ENCODE measurements at places on chromosomes 7 and 10. TPM values are rescaled to one million over a fixed set of nuclear protein-coding genes. Genes with fewer than 3 reads are reported as not detected.

DNA sequence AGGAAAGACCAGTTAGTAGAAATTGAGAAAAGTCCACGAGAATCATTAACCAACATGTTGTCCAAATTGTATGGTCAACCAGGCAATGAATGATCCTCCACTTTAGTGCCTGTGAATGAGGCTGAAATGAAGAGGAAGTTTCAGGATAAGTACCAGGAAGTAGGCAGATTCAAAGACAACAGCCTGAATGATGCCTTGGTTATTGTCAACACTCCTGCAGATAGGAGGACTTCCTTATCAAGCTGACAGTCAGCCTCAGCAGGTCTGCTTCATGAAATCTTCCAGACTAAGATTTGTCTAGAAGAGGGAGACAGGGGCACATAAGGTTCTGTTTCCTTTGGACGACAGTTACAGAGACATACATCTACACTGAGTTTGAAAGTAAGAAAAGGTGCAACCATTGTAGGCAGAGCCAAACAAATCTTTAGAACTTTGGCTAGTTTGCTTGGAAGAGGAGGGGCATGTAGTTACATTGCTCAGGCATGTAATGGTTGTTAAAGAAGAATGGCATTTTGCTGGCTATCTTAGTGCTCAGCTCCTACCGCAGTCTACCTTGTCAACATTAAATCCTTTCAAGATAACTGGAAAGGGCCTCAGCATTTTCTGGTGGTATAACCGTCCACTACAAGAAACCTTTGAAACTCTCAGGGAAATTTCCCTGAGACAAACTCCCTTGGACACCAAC, 81.4 kb downstream of the ABI1 start:
- no peaks in the 10 kb centered on the region for H3K36me3 ChIP-seq
- no peak overlapping the region for H3K27ac ChIP-seq
- H3K4me3 ChIP-seq = no peak overlapping the region
- no peaks in the 10 kb centered on the region for H3K27me3 ChIP-seq
- DNase-seq = no peak
- H3K4me1 ChIP-seq = peaks cover 51% of the 10 kb centered on the region

DNA sequence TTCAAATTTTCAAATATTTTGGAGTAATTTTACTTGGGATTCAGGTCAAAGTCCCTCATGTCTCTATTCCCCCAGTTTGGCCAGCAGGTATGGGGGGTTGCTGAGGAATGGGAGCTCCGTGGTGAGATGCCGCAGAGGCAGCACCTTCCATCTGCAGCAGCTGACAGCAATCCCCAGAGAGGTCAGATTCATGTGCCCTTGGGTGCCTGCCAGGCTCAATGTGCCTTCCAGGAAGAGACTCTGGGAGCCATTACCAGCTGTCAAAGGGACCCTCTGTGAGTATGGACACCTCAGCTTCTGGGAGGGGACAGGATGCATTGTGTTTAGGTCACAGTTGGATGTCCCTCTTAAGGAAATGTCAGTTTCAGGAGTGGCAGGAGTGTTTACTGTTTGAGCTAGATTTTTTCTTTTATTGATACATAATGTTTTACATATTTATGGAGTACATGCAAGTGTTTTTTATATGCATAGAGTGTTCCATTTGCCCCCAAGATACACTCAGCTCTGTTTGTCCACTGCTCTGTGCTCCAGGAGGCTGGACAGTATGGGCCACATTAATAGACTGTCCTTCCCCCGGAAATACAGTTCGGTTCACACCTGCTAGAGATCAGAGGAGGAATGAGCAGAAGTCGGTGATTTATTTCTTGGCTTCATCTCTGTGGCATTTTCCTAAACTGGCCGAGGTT, 75.3 kb upstream of the GRB10 start:
- no peak overlapping the region for H3K4me3 ChIP-seq
- H3K27me3 ChIP-seq = peaks cover 9% of the 10 kb centered on the region
- H3K36me3 ChIP-seq = no peaks in the 10 kb centered on the region
- peaks cover 10% of the 10 kb centered on the region for H3K4me1 ChIP-seq

The GIMAP5 gene
- total RNA-seq = 0.46 TPM

DNA sequence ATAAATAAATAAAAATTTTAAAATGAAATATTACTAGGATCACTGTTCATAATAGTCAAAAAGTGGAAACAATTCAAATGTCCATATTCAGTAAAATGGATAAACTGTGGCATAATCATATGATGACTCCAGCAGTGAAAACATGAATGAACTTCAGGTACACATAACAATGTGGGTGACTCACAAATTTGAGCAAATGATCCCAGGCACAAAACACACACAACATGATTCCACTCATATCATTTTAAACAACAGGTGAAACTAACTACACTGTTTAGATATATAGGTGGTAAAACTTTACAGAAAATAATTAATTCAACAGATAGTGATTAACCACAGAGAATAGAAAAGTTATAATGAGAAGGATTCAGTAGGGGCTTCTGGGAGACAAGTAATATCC, 14.7 kb upstream of the SAMD8 start:
- no peaks in the 10 kb centered on the region for H3K36me3 ChIP-seq
- no peak overlapping the region for H3K4me3 ChIP-seq
- no peak for DNase-seq
- no peaks in the 10 kb centered on the region for H3K27me3 ChIP-seq
- no peak overlapping the region for H3K27ac ChIP-seq

DNA sequence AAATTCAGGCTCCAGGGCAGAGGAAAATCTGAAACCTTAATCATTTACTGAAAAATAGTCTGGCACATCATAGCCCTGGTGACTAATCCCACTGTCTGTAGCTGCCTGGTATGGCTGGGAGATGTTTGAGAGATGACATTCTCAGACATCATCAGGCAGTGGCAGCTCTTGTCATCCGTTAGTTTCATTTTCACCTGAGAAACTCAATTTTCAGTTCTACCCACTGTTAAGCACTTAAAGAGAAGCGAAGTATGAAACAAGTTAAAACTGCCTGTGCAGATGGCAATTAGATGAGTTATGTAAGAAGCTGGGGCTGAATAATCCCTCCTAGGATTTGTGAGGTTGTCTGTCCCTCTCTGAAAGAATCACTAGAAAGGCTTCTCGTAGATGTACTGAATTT, 150.2 kb downstream of the NSUN6 start:
- no peaks in the 10 kb centered on the region for H3K27me3 ChIP-seq
- no peak for DNase-seq
- H3K27ac ChIP-seq = no peak overlapping the region
- no peaks in the 10 kb centered on the region for H3K36me3 ChIP-seq
- peaks cover 15% of the 10 kb centered on the region for H3K4me1 ChIP-seq

DNA sequence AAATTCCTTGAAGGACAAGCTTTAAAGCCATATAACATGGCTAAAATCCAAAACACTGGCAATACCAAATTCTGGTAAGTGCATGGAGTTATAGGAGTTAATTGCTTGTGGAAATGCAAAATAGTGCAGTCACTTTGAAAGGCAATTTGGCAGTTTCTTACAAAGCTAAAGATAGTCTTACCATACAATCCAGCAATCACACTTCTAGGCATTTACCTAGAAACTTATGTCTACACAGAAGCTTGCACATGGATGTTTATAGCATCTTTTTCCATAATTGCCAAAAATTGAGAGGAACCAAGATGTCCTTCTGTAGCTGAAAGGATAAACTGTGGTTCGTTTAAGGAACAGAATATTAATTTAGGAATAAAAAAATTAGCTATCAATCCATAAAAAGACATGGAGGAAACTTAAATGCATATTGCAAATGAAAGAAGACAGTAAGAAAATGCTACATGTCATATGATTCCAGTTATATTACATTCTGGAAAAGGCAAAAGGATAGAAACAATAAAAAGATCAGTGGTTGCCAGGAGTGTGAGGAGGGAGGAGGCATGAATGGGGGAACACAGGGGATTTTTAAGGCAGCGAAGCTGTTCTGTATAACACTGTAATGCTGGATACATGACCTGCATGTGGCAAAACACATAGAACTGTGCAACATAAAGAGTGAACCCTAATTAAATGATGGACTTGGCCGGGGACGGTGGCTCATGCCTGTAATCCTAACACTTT, 51.9 kb downstream of the GNAT3 start:
- no peak overlapping the region for H3K27ac ChIP-seq
- H3K36me3 ChIP-seq = no peaks in the 10 kb centered on the region
- no peaks in the 10 kb centered on the region for H3K27me3 ChIP-seq
- H3K4me1 ChIP-seq = no peaks in the 10 kb centered on the region
- H3K4me3 ChIP-seq = no peak overlapping the region

The CACNA2D1 gene
- total RNA-seq = 33.3 TPM

- H3K27ac ChIP-seq = no peak overlapping the region
- H3K4me1 ChIP-seq = peaks cover 16% of the 10 kb centered on the region
Observed at GRCh38 chr7:85185424-85186082, 1.3 kb downstream of the SEMA3D start.

The PRSS2 gene
- 27.6 TPM for total RNA-seq

The COL17A1 gene
- total RNA-seq = 1.1 TPM

DNA sequence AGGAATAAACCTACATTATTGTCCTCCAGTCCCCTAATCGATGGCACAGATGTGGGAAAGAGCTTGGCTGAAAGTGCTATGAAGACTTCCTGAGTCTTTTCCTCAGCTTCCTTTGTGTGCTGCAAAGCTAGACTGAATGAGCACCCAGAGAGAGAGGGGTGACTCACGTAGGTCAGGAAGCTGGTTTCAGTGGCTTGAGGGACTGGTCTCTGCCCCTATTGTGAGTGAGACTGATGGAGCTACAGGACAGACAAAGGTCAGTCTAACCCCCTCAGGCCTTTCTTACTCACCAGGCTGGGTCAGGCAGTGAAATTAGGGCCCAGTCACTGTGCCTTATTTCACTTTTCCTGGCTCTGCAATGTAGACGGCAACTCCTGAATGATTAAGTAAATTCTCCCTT, 171.1 kb upstream of the GRB10 start:
- H3K27me3 ChIP-seq = peaks cover 90% of the 10 kb centered on the region
- no peak for DNase-seq
- peaks cover 15% of the 10 kb centered on the region for H3K36me3 ChIP-seq
- no peak overlapping the region for H3K27ac ChIP-seq
- no peak overlapping the region for H3K4me3 ChIP-seq

DNA sequence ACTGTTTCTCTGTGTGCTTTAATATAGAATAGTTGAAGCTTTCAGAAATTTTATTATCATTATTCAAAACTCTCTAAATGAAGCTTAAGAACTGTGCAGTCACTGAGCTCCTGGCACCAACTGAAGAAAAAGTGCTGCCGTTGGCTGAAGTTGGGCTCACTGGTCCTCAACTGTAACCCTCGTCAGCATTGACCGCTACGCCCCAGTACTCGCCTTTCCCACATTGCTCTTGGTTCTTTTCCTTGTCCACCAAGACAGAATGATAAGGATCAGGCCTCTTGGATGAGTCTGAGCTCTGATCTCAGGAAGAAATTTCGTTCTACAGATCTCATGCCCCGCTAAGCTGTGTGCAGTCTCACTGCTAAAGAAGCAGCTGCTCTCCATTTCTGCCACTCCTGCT, 7.9 kb upstream of the TAF3 start:
- DNase-seq = no peak
- H3K4me3 ChIP-seq = no peak overlapping the region
- H3K36me3 ChIP-seq = peaks cover 17% of the 10 kb centered on the region
- H3K27ac ChIP-seq = peak overlapping the region; percentile 2
- H3K4me1 ChIP-seq = peaks cover 17% of the 10 kb centered on the region
- H3K27me3 ChIP-seq = peaks cover 8% of the 10 kb centered on the region

GRCh38 chr10:102422545-102423129, 2.0 kb downstream of the FBXL15 start:
- peaks cover 16% of the 10 kb centered on the region for H3K4me1 ChIP-seq
- H3K27ac ChIP-seq = no peak overlapping the region
- H3K27me3 ChIP-seq = peaks cover 8% of the 10 kb centered on the region
- DNase-seq = peak; percentile 85
- peaks cover 9% of the 10 kb centered on the region for H3K36me3 ChIP-seq
